ENCODE measurements at places on chromosomes 1 and 21.

DNA sequence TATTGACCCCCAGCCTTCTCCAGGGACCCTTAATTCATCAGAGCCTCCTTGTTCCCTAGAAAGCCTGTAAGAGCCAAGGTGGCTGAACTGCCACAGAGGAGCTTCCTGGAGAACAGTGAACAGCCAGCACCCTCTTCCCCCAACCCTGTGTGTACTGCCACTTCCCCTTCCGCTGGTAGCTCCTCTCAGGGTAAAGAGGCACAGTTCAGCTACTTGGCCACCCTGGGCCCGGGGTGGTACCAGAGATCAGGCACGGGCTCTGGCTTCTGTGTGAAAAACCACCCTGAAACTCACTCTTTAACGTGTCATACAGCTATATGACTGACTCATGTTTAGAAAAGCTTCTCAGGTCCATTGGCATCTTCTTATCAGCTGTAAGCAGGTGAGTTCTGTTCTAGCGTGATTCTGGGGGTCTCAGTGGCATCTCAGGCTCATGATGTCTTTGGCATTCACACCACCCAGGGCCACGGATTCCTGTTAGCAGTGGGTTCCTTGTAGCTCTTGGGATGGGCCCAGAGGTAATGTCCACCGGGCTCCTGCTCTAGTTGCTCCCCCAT lies 22.4 kb downstream of the ARMH1 start:
- no peak for DNase-seq

GRCh38 chr1:59804301-59804700 lies 10.4 kb upstream of the HOOK1 start:
- no peak for DNase-seq

DNA sequence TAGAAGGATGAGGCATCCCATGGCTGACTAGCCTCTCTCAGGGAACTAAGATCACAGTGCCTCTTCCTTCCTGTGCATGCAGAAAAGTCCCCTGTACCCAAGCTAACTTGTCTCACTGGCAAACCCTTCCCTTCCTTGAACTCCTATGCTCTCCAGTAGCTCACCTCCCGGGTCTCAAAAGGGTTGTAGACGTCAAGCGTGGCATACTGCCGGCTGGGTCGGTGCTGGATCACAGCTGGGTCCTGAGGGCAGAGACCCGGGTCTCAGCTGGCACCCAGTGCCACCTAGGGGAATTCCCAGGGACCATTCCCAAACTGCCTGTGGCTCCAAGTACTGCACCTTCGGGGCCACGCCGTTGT lies 688 bp downstream of the SCAMP3 start:
- no peak for DNase-seq

DNA sequence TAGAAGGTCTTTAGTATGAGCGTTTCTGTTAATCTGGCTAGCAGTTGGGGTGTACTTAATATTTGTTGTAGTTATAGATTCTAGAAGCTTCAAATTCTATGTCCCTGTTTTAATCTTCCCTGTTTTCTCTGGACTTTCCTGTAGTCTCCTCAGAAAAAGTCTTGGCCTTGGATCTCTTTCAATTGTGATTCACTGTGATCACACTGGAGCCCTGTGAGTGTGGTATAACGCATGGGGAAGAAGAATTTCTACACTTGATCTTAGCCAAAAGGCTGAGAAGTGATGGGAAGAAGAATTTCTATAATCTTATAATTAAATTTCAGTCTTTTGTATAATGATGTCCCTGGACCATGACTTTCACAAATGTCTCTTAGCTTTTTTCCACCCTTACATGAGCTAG lies 36.7 kb upstream of the COP1 start:
- no peak for DNase-seq

- DNase-seq = no peak
These were observed 1097.4 kb downstream of the TTLL7 start for GRCh38 chr1:82901561-82901960.

GRCh38 chr1:96683931-96684330 lies 37.7 kb upstream of the PTBP2 start:
- no peak for DNase-seq

DNA sequence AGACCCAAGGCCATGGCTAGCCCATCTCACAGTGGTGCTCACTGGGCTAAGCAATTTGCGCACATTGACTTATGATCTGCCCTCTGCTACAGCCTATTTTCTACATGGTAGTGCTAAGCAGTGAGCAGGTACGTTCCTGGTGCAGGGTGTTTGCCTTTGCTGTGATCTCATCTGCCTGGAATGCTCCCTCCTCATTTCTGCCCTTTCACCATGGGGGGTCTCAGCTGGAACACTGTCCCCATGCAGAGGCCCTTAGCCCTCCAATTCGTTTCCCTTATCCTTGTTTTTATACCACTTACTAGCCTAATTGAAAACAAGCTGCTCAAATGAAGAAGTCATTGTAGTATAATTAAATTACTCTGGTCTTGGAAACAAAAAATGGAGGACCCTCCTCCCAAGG lies 2.0 kb upstream of the B3GALT5 start:
- no peak for DNase-seq

GRCh38 chr1:2385606-2386280 lies 5.6 kb downstream of the MORN1 start:
- no peak for DNase-seq

- no peak for DNase-seq
These were observed 1251.1 kb downstream of the AMY1C start for GRCh38 chr1:105000793-105001192.

Measured in AG09309 (cell line).